ENCODE measurements at places on chromosomes 2 and 18.
A peak's percentile ranks its signal among the peaks of the same experiment; 100 is the strongest.

DNA sequence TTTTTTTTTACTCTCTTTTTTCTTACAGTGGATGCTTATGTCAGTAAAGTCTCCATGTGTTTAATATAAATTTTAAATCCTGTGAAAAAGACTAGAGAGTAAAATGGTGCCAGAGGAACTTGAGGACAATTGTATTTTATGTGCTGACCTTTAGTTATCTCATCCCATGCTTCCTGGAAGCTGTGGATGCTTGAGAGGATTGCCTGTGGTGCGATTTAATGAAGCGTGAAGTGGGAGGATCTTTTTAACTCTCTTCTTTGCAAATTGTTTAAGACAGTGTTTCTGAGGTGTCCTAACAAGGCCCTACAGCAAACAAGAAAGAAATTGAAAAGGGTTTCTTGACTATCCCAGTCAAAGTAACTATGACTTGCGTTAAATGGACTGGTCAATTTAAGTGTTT is 84.2 kb downstream of the DTNA start:
- DNase-seq: no peak

DNA sequence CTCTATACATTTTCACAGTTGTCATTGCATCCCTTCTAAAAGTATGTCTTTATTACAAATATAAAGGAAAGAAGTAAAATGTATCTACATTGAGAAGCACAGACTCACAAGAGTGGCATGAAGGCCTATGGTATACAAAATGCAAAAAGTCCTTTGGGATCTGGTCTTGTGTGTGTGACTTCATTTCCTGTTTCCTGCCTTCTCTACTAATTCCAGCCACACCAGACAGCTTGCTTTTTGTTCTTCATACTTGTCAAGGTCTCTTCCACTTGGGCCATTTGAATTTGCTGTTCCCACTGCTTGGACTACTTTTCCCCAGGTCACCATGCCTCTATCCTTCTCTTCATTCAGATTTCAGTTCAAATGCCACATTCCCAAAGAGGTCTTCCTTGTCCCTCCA is 6.7 kb upstream of the PNO1 start:
- no peak for DNase-seq

- DNase-seq: no peak
Observed at GRCh38 chr2:213757525-213757924, 473.3 kb downstream of the SPAG16 start.

GRCh38 chr18:39487932-39488331 is 1922.3 kb upstream of the CELF4 start:
- no peak for DNase-seq

DNA sequence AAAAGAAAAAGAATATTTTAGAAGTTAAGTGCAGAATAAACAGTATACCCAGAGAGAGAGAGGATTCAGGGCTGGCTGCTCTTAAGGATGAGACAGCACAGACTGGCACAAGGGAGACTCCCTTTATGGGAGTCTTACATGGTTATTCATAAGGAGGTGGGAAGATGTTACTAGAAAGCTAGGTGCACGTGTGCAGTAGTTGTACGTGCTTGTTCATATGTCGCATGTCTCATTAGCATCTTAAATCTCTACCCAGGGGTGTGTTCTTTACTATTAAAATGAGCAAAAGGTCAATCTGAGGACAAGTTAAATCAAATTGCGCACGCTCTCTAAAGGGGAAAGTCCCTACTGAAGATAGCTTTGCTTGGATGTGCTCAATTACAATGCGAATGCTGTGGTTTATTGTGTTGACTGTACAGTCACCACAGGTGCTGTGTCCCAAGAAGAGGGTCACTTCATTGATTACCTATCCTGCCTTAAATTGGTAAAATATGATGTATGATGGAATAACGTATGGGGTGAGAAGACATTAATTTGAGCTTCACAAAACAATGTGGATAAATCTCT is 368.0 kb upstream of the SPHKAP start:
- no peak for DNase-seq

GRCh38 chr2:196176142-196176738 is 4.9 kb upstream of the STK17B start:
- DNase-seq: peak; percentile 98

GRCh38 chr2:68426848-68427579 is 40.1 kb downstream of the FBXO48 start:
- no peak for DNase-seq
